Astrocyte (in vitro differentiated cells and primary cell): ENCODE measurements at places on chromosomes 7 and 10.

- peak; percentile 17 for DNase-seq
- H3K27me3 ChIP-seq, result no peaks in the 10 kb centered on the region
- no peaks in the 10 kb centered on the region for H3K4me1 ChIP-seq
- no peak overlapping the region for H3K4me3 ChIP-seq
- H3K27ac ChIP-seq, result no peak overlapping the region
Observed at GRCh38 chr10:132762267-132762666, 23.7 kb downstream of the NKX6-2 start.

- no peaks in the 10 kb centered on the region for H3K27me3 ChIP-seq
- H3K4me3 ChIP-seq, result no peak overlapping the region
- DNase-seq, result no peak
- no peak overlapping the region for H3K27ac ChIP-seq
- H3K4me1 ChIP-seq, result peaks cover 3% of the 10 kb centered on the region
Observed at GRCh38 chr7:129341212-129341611, 93.0 kb upstream of the STRIP2 start.

GRCh38 chr10:124224331-124225028, 131.1 kb upstream of the CHST15 start:
- peaks cover 30% of the 10 kb centered on the region for H3K4me1 ChIP-seq
- DNase-seq, result peak; percentile 26
- no peaks in the 10 kb centered on the region for H3K27me3 ChIP-seq
- no peak overlapping the region for H3K4me3 ChIP-seq

- H3K36me3 ChIP-seq, result no peaks in the 10 kb centered on the region
- no peaks in the 10 kb centered on the region for H3K4me1 ChIP-seq
Observed at GRCh38 chr10:89665302-89665701, 20.3 kb upstream of the PANK1 start.

- no peak overlapping the region for H3K4me3 ChIP-seq
- no peak for DNase-seq
- H3K4me1 ChIP-seq, result peaks cover 9% of the 10 kb centered on the region
- no peak overlapping the region for H3K27ac ChIP-seq
- peaks cover 3% of the 10 kb centered on the region for H3K36me3 ChIP-seq
- no peaks in the 10 kb centered on the region for H3K27me3 ChIP-seq
Observed at GRCh38 chr10:13873196-13873595, 286.4 kb downstream of the PRPF18 start.

GRCh38 chr10:44967616-44968015, 8.0 kb downstream of the RASSF4 start:
- no peaks in the 10 kb centered on the region for H3K27me3 ChIP-seq
- H3K4me1 ChIP-seq, result peaks cover 22% of the 10 kb centered on the region
- H3K4me3 ChIP-seq, result no peak overlapping the region
- H3K27ac ChIP-seq, result no peak overlapping the region
- no peak for DNase-seq

DNA sequence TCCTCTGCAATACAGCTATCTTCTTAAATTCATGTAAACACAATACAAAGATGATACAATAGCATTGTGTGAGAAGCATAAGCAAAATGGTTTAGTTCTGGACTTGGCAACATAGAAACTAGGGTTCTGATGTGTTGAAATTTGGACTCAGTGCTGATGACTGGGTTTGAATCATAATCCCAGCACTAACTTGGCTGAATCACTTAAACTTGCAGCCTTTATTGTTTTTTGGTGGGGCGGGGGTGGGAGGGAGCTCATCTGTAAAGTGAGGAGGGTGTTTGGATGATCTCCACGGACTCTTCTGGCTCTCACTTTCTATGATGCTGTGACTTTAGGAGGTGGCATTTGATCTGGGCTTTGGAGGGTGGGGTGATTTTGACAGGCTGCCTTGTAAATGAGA, 158.2 kb downstream of the WNT2 start:
- peak; percentile 84 for DNase-seq
- no peak overlapping the region for H3K27ac ChIP-seq
- H3K4me1 ChIP-seq, result peaks cover 12% of the 10 kb centered on the region
- H3K27me3 ChIP-seq, result no peaks in the 10 kb centered on the region

GRCh38 chr7:106367018-106367420, 82.2 kb upstream of the NAMPT start:
- H3K27ac ChIP-seq, result no peak overlapping the region
- H3K27me3 ChIP-seq, result no peaks in the 10 kb centered on the region
- H3K36me3 ChIP-seq, result no peaks in the 10 kb centered on the region
- DNase-seq, result no peak
- H3K4me1 ChIP-seq, result no peaks in the 10 kb centered on the region
- no peak overlapping the region for H3K4me3 ChIP-seq

- H3K4me3 ChIP-seq, result no peak overlapping the region
- H3K27me3 ChIP-seq, result no peaks in the 10 kb centered on the region
- H3K4me1 ChIP-seq, result peaks cover 11% of the 10 kb centered on the region
- peak overlapping the region; percentile 35 for H3K27ac ChIP-seq
- no peaks in the 10 kb centered on the region for H3K36me3 ChIP-seq
Observed at GRCh38 chr7:126727930-126728391, 524.8 kb downstream of the GRM8 start.

GRCh38 chr7:126656165-126656564, 596.6 kb downstream of the GRM8 start:
- H3K27ac ChIP-seq, result no peak overlapping the region
- H3K36me3 ChIP-seq, result no peaks in the 10 kb centered on the region
- H3K4me1 ChIP-seq, result no peaks in the 10 kb centered on the region
- DNase-seq, result no peak
- no peak overlapping the region for H3K4me3 ChIP-seq
- H3K27me3 ChIP-seq, result no peaks in the 10 kb centered on the region

DNA sequence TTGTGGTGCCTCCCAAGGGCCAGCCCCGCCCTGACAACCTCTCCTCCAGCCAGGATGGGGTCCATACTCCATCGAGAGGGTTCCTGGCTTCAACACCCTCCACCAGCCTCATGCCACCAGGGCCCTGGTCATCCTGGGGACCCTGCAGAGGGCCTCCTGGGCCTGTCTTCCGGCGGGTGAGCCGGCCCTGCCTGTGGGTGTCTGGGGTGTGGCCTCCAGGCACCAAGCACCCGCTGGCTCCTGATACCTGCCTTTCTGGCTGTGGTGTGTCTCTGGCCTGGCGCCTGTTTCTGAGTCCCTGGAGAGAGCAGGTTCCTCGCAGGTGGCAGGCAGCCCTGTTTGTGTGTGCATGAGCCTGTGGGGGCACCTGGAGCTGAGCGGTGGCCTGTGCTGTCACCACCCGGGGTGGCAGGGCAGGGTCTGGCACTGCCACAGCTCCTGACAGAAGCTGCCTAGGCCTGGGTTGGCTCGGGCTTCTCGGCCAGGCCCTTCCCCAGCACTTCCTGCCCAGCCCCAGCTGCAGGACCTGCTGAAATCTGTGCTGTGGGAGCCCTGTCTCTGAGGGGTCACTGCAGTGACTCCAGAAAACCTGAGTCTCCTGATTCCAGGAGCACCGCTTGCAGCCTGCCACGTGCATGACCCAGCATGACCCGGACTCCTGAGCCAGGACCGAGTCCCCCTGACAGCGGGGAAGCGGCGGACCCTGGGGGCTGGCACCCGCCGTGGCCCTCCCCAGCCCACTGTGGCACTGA, 18.4 kb downstream of the ADAM8 start:
- no peaks in the 10 kb centered on the region for H3K36me3 ChIP-seq
- H3K27ac ChIP-seq, result no peak overlapping the region
- H3K4me3 ChIP-seq, result no peak overlapping the region

GRCh38 chr10:1162481-1163203, 106.5 kb downstream of the WDR37 start:
- no peak overlapping the region for H3K4me3 ChIP-seq
- DNase-seq, result no peak
- no peaks in the 10 kb centered on the region for H3K4me1 ChIP-seq
- no peaks in the 10 kb centered on the region for H3K36me3 ChIP-seq

GRCh38 chr10:78925800-78926319, 142.9 kb upstream of the ZMIZ1 start:
- no peak overlapping the region for H3K27ac ChIP-seq
- peaks cover 17% of the 10 kb centered on the region for H3K4me1 ChIP-seq
- H3K4me3 ChIP-seq, result no peak overlapping the region
- DNase-seq, result peak; percentile 99
- no peaks in the 10 kb centered on the region for H3K36me3 ChIP-seq
- peaks cover 3% of the 10 kb centered on the region for H3K27me3 ChIP-seq

DNA sequence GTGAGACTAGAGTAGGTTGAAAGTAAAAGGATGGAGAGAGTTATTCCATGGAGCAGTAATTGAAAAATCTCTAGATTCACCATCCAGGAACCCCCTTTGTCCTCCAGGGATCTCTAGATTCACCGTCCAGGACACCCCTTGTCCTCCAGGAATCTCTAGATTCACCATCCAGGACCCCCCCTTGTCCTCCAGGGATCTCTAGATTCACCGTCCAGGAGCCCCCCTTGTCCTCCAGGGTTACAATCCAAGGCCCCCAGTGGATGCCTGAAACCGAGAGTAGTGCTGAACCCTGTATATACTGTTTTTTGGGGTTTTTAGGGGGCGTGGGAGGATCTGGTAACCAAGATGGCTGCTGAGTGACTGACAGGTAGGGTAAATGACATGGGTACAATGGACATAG, 38.3 kb upstream of the PPP2R2D start:
- no peaks in the 10 kb centered on the region for H3K4me1 ChIP-seq
- no peaks in the 10 kb centered on the region for H3K27me3 ChIP-seq
- no peak for DNase-seq
- H3K4me3 ChIP-seq, result no peak overlapping the region

DNA sequence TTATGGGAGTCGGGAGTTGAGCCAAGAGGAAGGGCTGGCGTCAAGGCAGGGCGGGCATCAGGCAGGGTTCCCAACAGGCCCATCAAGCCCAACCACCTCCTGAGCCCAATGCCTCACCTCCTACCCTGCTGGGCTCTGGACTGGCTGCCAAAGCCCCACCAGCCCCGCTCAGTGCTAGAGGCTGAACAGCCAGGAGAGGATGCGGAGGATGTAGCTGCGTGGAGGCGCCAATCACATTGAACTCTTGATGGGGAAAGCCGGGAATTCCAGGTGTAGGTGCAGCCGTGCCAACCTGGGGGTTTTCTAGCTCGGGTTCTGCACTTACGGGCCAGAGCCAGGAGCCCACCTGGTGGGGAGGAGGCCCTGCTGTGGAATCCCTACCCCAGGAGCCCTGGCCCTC, 12.9 kb downstream of the ATP5MF start:
- H3K27ac ChIP-seq, result no peak overlapping the region
- no peak overlapping the region for H3K4me3 ChIP-seq
- peaks cover 23% of the 10 kb centered on the region for H3K36me3 ChIP-seq
- no peaks in the 10 kb centered on the region for H3K4me1 ChIP-seq
- no peak for DNase-seq

GRCh38 chr10:48745662-48746245, 61.1 kb downstream of the WDFY4 start:
- no peak overlapping the region for H3K27ac ChIP-seq
- H3K27me3 ChIP-seq, result no peaks in the 10 kb centered on the region
- no peaks in the 10 kb centered on the region for H3K4me1 ChIP-seq
- no peak for DNase-seq

- H3K36me3 ChIP-seq, result no peaks in the 10 kb centered on the region
- DNase-seq, result peak; percentile 82
- H3K4me3 ChIP-seq, result peak overlapping the region; percentile 84
- H3K4me1 ChIP-seq, result peaks cover 7% of the 10 kb centered on the region
- peak overlapping the region; percentile 82 for H3K27ac ChIP-seq
- peaks cover 4% of the 10 kb centered on the region for H3K27me3 ChIP-seq
Observed at GRCh38 chr7:43585562-43585961, 2.7 kb downstream of the STK17A start.

DNA sequence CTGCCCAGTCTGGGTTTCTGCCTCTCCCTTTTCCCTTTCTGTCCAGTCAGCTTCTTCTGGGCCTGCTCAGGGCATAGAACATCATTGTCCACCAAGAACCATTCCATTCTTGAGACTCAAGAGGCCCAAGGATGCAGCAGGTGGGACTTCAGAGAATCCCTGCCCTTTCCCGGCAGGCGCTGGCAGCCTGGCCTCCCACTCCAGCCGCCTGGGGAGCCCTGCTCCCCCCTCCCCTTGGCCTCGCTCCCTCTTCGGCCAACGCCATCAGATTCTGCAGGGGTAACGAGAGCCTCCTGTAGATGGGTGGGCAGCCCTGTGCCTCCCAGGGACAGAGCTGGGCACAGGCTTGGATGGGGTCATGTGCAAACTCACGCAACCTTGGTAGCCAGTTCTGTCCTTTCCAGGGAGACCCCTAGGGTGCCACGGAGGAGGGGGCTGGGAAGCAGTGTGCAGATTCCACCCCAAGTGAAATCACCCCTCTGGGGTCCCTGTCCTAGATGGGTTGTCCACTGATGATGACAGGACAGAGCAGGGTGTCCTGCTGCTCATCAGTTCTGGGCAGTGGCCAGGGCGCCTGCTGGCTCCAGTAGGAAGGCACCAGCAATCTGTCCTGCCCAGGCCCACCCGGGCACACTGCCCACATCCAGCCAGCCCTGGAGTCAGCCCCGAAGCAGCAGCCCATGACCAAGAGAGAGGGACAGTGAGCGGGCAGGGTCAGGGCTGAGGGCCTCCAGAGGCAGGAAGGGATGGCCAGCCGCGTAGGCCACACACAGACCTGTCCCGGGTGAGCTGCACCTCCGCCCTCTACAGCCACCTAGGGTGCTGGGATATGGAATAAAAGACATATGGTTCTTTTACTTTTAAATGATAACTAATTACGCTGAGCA, 47.7 kb downstream of the RASGEF1A start:
- peaks cover 8% of the 10 kb centered on the region for H3K27me3 ChIP-seq
- no peak for DNase-seq
- no peaks in the 10 kb centered on the region for H3K36me3 ChIP-seq
- no peak overlapping the region for H3K4me3 ChIP-seq
- H3K4me1 ChIP-seq, result peaks cover 19% of the 10 kb centered on the region

GRCh38 chr10:65723525-65723924, 1202.3 kb upstream of the LRRTM3 start:
- no peak overlapping the region for H3K4me3 ChIP-seq
- no peak for DNase-seq

DNA sequence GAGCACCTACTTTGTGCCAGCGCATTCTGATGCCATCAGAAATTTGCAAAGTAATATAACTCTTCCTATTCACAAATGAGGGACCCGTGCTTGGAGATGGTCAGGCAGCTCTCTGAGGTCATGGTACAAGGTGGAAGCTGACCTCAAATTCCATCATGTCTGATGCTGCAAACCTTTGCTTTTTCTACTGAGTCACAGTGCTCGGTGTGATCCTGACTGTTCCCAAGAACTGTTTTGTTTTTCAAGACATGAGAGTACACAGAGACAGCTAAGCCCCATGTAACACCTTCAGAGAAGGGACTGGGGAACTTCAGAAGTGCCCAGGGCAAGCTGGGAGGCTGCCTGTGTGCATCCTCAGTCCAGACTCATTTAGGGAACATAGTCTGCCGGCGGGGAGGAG, 111.3 kb downstream of the FRMD4A start:
- H3K36me3 ChIP-seq, result no peaks in the 10 kb centered on the region
- no peak overlapping the region for H3K4me3 ChIP-seq
- peak; percentile 67 for DNase-seq
- peaks cover 2% of the 10 kb centered on the region for H3K27me3 ChIP-seq

GRCh38 chr10:48543182-48543844, 61.6 kb downstream of the ARHGAP22 start:
- peaks cover 8% of the 10 kb centered on the region for H3K4me1 ChIP-seq
- H3K36me3 ChIP-seq, result peaks cover 13% of the 10 kb centered on the region
- no peak overlapping the region for H3K4me3 ChIP-seq
- no peak overlapping the region for H3K27ac ChIP-seq
- no peaks in the 10 kb centered on the region for H3K27me3 ChIP-seq
